LNCaP clone FGC (cell line): ENCODE measurements at places on chromosomes 7 and 10.
A peak's percentile ranks its signal among the peaks of the same experiment; 100 is the strongest.

DNA sequence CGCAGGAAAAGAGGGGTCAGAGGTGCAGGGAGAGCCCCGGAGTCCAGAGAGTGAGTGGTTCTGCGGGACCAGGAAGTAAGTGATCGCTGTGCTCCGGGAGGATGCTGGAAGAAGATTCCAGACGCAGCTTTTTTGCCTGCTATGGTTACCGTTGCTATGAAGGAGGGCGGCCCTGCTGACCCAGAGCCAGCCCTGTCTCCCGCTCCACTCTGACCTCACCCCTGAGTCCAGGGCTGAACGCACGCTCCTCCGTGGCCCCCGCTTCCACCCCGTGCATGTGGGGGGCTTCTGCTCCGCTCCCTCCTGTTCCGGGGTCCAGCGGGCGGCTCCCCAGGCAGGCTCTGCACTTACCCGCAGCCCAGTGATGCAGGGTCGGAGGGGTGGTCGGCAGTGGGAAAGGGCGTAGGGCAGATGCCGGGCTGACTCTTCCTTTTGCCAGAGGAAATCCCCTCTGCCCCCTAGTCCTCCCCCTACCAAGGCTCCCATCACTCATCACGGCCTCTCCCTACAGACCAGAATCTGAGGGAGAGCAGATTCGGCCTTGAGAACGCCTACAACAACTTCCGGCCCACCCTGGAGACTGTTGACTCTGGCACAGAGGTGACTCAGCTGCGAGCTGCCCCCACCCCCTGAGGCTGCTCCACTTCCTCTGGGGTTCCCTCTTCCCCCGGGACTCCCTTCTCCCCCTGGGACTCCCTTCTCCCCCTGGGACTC, 2.7 kb upstream of the MUC17 start:
- DNase-seq = no peak

DNA sequence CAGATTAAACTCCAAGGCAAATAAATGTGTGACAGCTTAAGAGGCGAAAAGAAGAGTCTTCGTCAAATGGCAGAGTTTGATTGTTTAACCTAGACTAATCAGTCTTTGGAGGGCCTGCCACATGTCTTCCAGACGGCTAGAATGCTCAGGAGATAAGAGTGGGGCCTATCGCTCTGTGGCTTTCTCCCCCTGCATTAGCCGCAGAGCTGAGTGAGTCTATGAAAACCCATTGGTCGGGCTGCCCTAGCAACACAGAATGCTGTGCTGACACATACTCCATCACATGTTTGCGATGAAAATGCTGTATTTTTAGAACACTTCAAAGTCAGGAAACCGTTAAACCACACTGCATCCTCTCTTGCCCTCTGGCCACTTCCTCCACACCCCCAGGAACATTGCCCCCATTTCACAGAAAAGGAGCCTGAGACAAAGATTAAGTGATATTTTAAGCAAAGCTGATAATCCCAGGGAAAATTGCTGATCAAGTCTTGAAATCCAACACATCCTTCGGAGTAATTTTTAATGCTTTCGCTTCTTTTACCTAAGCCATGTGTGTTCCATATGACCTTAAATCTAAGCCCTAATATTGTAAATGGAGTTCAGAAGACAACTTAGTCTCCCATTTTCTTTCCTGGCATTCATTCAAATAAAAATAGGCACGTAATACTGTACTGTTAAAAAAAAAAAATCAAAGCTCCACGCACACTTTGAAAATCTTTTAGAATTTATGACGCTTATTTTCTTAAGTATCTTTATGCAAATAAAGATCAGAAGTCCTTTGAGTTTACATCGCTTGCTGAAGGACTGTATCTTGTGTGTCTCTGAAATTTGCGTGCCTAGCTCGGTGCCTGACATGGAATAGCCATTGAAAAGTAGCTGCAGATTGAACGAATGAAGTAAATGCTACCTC, 161.2 kb downstream of the CELF2 start:
- no peak for DNase-seq

DNA sequence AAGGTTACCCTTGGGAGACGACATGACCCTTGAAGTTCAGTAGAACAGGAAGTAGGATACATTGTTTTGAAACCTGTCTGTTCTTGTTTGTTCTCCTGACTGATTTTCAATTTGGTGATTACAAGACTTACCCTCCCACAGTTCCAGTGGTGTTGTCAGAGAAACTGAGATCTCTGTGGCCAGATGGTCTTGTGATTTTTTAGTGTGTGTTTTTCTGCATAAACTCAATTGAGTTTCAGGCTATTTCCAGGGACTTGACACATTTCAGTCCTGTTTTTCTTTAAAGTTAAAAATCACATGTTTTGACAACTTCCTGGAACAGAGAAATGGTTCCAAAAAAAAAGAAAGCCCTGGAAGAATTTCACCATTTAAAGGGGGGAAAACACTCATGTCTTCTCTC, 22.3 kb downstream of the PIK3CG start:
- no peak for DNase-seq

- DNase-seq = no peak
Measured at GRCh38 chr10:35940141-35941041, 298.3 kb upstream of the FZD8 start.

- no peak for DNase-seq
Measured at GRCh38 chr7:79287981-79288380, 165.5 kb downstream of the MAGI2 start.

- DNase-seq = peak; percentile 70
Measured at GRCh38 chr7:50962962-50963374, 180.3 kb upstream of the GRB10 start.
